ENCODE measurements at places on chromosomes 6 and 20.

- DNase-seq: no peak
Observed at GRCh38 chr6:119370080-119370479, 20.5 kb upstream of the MAN1A1 start.

- no peak for DNase-seq
Observed at GRCh38 chr20:10660661-10661060, 13.1 kb downstream of the JAG1 start.

- DNase-seq: no peak
Observed at GRCh38 chr20:63860325-63861051, 810 bp upstream of the ABHD16B start.

- DNase-seq: no peak
Observed at GRCh38 chr20:60271597-60271996, 313.4 kb downstream of the CDH26 start.

GRCh38 chr20:4063631-4064030 lies 48.3 kb upstream of the RNF24 start:
- DNase-seq: no peak

- no peak for DNase-seq
Observed at GRCh38 chr6:57209030-57209429, 13.1 kb downstream of the RAB23 start.

- DNase-seq: no peak
Observed at GRCh38 chr20:60192326-60192725, 234.1 kb downstream of the CDH26 start.

DNA sequence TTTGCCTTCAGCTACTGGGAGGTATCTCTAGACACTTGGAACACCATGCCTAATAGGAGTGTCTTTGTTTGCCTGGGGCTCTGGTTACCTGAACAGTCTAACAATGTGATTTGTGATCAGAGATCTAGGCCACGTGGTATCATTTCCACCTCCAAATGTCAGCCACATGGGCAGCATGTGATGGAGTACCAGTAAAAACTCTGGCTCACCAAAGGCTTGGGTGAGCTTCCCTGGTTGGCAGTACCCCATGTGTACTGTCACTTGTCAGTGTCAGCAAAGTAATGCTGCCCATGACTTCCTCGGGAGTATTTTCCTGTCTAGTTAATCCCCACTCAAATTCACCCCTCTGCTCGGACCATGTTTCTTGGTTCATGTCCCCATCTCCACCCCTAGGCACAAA lies 195.2 kb upstream of the LRFN2 start:
- no peak for DNase-seq

- no peak for DNase-seq
Observed at GRCh38 chr6:41775293-41775882, 4.3 kb downstream of the FRS3 start.

GRCh38 chr6:93453956-93454355 lies 34.6 kb upstream of the EPHA7 start:
- no peak for DNase-seq

DNA sequence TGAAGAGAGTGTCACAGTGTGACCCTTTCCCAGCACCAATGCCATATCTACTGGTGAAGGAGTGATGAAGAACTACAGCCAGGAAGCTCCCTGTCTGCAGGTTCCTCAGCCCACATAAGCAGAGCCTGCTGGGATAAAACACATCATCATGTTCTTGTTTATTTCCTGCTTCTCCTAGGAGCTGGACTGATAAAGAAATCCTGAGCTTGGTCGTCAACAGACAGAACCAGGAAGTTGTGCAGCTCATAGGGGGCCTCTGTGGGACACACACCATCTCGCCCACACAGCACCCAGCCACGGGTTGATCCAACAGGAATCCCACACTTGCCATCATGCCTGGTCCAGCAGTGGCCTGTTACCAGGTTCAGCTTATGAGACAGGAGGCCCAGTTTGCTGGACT lies 2.8 kb upstream of the CSTL1 start:
- no peak for DNase-seq

GRCh38 chr6:169034516-169035167 lies 219.0 kb downstream of the THBS2 start:
- no peak for DNase-seq

- DNase-seq: no peak
Observed at GRCh38 chr20:37670351-37670791, 23.5 kb upstream of the CTNNBL1 start.

- DNase-seq: no peak
Observed at GRCh38 chr6:123562677-123563076, 74.1 kb downstream of the TRDN start.

DNA sequence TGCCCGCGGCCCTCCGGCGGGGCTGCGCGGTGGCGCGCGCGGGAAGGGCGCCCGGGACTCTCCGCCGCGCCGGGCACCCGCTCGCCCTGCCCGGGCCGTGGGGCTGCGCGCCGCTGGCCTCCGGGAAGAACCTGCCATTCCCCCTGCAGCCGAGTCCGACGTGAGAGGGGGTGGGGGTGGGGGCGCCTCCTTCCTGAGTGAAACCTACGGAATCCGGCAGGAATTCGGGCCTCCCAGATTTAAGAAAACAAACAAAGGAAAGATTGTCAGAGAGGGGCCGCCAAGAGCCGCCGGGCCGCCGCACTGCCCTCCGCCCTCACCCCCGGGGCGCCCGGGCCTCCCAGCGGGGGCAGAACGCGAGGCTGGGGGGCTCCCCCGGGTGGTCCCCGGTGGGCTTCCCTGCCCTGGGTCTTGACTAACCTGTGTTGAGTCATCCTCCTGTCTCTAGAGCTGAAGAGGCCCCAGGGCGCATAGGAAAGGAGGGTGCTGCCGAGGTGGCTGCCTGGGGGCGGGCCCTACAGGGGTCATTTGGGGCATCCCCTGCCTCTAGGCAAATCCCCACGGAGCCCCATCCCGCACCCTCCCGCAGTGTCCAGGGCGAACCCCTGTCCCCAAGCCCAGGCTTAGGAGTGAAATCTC lies 42.2 kb upstream of the FOXP4 start:
- no peak for DNase-seq

GRCh38 chr6:80363501-80364122 lies 257.1 kb downstream of the BCKDHB start:
- no peak for DNase-seq

- no peak for DNase-seq
Observed at GRCh38 chr6:116375262-116375661, 4.5 kb downstream of the DSE start.

- no peak for DNase-seq
Observed at GRCh38 chr6:71468841-71469700, 180.5 kb downstream of the OGFRL1 start.

DNA sequence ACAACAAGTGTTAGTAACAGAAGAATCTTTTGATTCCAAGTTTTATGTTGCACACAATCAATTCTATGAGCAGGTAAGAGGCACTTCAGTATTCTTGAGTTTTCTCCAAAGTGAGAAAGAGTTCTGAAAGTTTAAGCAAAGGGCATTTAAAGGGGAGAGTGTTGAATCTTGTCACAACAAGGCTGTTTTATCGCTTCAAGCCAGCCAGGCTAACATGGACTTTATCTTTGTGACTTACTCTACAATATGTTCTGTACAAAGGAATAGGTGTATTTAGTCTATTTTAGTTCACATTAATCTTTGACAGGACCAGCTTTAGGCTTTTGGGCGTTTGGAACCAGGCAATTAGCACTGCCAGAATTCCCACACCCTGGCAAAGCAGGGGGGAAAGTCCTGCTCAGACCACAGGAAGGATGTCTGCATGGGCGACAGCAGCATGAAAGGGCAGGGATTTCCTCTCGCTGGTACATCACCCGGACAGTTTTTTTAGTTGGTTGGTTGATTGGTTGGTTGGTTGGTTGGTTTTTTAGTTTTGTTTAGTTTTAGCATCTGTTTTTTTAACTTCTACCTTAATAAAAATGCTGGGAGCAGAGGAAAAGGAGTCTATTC lies 395.4 kb upstream of the SOX4 start:
- DNase-seq: no peak

DNA sequence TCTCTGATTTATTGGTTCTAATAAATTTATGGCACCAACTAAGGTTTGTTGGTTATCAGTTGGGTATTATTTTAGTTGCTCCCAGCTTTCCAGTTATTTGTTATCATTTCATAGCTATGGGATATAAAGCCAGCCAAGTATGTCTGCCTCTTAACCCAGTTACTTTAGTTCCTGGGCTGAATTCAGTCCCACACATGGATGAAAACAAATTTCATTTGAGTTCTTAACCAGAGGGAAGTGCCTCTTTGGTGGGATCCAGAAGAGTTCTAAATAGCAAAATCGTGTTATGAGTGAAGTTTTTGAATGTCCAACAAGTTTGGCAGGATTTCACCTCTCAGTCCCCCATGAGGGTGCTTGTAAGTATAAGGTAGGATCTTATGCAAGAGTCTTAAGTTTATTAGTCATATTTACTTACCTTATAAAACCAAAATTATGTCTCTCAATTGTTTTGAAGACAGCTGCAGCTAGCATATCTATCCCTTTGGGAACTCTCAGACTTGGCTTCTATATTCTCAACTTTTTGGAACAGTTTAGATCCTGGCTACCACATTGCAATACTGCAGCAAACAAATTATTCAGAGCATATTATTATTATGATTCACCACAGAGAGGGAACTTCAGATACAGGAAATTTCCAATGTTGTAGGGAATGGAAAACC lies 683.6 kb downstream of the BCKDHB start:
- no peak for DNase-seq

GRCh38 chr6:156963712-156964700 lies 186.8 kb downstream of the ARID1B start:
- DNase-seq: no peak

- no peak for DNase-seq
Observed at GRCh38 chr6:33151050-33151449, 41.2 kb downstream of the COL11A2 start.

- no peak for DNase-seq
Observed at GRCh38 chr6:113078791-113079190, 731.7 kb downstream of the RFPL4B start.

- no peak for DNase-seq
Observed at GRCh38 chr6:86856379-86856778, 80.9 kb upstream of the HTR1E start.

GRCh38 chr6:137738931-137739504 lies 128.0 kb upstream of the TNFAIP3 start:
- no peak for DNase-seq

DNA sequence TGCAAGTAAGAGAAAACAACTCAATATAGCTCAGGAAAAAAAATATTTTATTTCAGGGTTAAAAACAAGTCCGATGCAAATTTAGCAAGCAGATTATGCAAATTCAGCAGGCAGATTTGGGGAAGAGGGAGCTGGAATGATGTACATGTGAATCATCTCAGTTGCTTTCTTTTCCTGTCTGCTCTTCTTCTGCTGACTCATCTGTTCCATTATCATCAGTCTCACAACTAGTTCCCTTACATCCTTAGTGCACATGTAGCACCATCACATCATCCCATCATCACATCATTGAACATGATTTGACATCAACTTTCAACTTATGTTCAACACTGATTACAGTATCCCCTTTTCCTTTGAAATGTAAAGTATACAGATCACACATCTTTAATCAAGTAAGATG lies 11.5 kb upstream of the DEFB113 start:
- DNase-seq: no peak

DNA sequence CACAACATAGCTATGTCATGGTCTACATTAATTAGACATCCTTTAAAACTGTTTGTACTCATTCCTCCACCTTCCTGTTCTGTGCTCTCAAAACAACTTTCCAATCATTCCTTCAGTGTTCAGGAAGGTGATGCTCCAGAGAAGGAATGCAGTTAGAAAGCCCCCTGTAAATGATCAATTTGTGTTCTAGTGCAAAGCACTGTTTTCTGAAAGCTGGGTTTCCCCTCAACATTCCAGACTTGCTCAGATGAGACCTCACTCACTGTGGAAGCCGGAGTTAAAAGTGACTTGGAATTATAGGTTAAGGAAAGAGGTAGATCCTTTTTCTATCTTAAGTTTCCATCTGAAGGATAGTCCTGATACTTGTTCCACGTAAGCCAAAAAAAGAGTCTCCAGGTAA lies 95.9 kb downstream of the BMP2 start:
- DNase-seq: no peak

- no peak for DNase-seq
Observed at GRCh38 chr6:150157081-150157480, 14.2 kb downstream of the PPP1R14C start.

- DNase-seq: no peak
Observed at GRCh38 chr20:22890594-22891300, 144.4 kb upstream of the SSTR4 start.

DNA sequence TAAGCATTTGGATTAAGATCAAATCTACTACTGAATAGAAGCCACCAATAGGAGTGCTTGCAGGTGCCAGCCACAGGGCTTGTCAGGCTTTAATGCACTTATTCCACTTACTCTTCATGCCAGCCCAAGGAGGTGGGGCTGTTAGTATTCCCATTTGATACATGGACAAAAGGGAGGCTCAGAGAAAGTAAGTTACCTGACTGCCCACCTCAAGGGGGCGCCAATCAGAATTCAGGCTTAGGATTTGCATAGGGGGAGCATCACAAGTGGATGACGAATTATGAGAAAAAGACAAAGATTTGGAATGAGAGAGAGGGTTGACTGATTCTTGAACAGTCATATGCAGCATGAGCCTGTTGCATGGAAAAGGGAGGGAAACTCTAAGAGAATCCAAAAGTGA lies 188.4 kb upstream of the TSHZ2 start:
- no peak for DNase-seq

GRCh38 chr6:2871102-2871501 lies 29.4 kb upstream of the SERPINB1 start:
- DNase-seq: no peak

GRCh38 chr6:34414999-34415858 lies 10.6 kb downstream of the RPS10 start:
- DNase-seq: peak; percentile 50

- no peak for DNase-seq
Observed at GRCh38 chr20:12409501-12409900, 491.8 kb downstream of the BTBD3 start.

DNA sequence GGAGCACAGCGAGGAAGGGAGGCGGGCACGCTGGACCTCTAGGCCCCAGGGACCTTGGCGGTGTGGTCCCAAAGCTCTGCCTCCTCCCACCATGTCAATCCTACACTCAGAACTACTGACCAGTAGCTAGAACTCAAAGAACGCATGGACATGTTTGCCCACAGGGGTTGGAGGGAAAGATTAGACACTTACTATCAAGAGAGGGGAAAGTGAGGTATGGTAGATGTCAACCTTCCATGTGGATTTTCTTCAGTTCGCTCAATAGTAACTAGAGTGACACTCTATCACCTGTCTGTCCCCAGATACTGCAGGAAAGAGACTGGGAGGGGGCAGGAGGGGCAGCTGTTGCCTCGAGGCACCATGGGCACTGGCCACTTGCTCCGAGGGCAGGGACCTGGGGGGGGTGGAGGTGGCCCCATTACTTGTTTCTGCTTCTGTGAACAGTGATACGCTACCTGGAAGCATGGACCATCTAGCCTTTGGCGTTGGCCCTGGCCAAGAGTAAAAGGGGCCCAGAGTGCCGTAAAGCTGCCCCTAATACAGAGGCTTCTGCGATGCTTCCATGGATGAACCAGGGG lies 912 bp upstream of the DIDO1 start:
- no peak for DNase-seq

DNA sequence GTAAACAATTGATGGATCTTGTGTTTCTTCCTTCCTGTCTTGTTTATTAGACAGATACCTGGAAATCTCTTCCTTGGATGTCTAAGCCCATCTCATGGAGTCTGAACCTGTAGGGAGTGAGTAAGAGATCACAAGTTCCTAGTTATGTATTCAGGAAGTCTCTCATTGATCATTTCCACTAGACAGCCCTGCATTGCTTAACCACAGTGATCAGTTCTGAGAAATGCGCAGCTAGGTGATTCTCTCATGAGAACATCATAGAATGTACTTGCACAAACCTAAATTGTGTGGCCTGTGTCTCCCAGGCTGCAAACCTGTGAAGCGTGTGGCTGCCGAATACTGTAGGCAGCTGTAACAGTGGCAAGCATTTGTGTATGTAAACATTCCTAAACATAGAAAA lies 39.1 kb downstream of the FAM120B start:
- no peak for DNase-seq
